ENCODE measurements at places on chromosomes 4 and X. TPM values are rescaled to one million over a fixed set of nuclear protein-coding genes. Genes with fewer than 3 reads are reported as not detected.

DNA sequence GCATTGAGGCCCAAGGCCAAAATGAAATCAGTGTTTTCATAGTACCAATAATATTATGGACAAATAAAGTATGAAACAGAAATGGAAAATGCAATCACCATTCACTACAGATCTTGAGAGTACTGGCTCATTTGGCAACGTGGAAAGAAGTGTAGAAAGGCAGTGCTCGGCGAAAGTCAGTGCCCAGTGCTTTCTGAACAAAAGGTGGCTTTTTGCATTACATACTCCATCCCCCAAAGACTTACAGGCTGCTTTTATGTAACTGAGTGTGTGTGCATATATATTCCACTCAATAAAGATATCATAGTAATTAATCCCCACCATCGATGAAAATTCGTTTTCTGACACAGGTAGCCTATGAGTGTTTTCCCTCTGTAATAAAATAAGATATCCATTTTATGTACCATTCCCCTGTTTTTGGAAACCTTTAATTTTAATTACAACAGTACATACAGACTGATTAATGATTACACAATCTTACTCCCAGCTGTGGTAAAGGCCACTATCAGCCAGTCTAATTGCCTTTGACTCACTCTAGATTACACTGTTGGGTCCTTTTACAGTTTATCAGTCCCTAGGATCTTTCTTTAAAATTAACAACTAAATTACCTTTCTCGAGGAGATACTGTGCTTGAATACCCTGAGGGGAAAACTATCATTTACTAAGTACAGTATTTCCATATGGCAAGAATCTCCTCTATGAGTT lies 65.9 kb downstream of the MAD2L1 start:
- DNase-seq = no peak

GRCh38 chr4:168981460-168981859 lies 28.6 kb downstream of the CBR4 start:
- DNase-seq = no peak

GRCh38 chr4:25859429-25860148 lies 3.2 kb downstream of the SEL1L3 start:
- DNase-seq = peak; percentile 26

ZCCHC18 gene
- 0.54 TPM for total RNA-seq

Data from A673 (cell line).